SJSA1 (cell line): ENCODE measurements at places on chromosomes 11 and 22. TPM values are rescaled to one million over a fixed set of nuclear protein-coding genes. Genes with fewer than 3 reads are reported as not detected.
A peak's percentile ranks its signal among the peaks of the same experiment; 100 is the strongest.

- DNase-seq: no peak
These were observed 21.6 kb downstream of the NNMT start for GRCh38 chr11:114317787-114318137.

The APOL6 gene
- total RNA-seq: 14.0 and 22.6 TPM in 2 replicates

The OR52A1 gene
- total RNA-seq: under 0.01 TPM in 1 of 2 replicates, not detected in the other

The ROBO3 gene
- 4.1 and 8.5 TPM in 2 replicates for total RNA-seq

The SLC22A6 gene
- total RNA-seq: not detected in 2 replicates

GRCh38 chr11:45906965-45907611, at the start of gene FREY1:
FREY1 (minus strand) TSS chr11:45907271; CDS start chr11:45907245, 26 bp downstream.
- no peak for DNase-seq

DNA sequence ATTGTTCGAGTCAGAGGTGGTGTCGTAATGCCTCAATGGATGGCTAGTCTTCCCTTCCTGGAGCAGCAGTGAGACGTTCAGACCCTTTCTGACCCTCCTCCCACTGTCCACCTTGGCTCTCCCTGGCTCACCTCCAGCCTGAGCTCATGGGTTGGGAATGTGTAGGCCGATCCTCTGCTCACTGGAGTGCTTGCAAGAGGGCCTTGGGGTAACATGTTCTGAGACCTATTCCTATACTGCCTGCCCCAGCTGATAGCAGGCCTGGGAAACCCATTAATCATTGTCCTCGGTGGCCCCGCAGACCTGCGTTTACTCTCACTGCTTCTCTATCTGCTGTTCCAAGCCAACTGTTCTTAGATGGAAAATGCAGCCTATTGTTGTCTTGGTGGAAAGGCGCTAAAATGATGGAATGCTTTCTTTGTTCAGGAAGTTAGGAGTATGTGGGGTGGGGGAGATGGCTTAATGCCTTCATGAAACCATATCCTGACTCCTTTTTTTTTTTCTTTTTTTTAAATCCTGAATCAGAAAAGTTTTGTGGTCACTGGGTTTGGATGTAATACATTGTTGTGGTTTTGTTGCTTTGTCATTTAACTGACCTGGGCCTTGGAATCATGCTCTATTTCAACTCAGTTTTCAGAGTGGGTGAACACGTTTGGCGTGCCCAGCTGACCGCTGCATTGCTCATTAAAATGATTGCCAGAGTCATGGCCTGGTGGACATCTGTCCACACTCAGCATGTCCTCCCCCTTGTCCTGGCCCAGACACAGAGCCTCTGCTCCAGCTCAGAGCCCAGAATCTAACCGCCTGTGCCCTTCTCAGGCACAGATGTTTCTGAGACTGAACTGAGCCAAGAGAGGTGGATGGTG, 72.5 kb downstream of the MICAL2 start:
- peak; percentile 93 for DNase-seq
